Karpas-422 (cell line): ENCODE measurements at places on chromosomes 4 and X. TPM values are rescaled to one million over a fixed set of nuclear protein-coding genes. Genes with fewer than 3 reads are reported as not detected.

The CLNK gene
- not detected in 2 replicates for total RNA-seq

The CFP gene
- total RNA-seq = 0.11 and 0.54 TPM in 2 replicates

The VCX3B gene
- total RNA-seq = not detected in 2 replicates

The KDR gene
- total RNA-seq = not detected in 2 replicates

The GLUD2 gene
- total RNA-seq = 0.07 and 0.11 TPM in 2 replicates

The NPY2R gene
- total RNA-seq = not detected in 2 replicates

GRCh38 chr4:158644356-158644755, 27.3 kb downstream of the C4orf46 start:
- no peak overlapping the region for H3K4me3 ChIP-seq
- H3K4me1 ChIP-seq = no peaks in the 10 kb centered on the region
- H3K27ac ChIP-seq = no peak overlapping the region
- H3K27me3 ChIP-seq = peaks cover 3% of the 10 kb centered on the region; the same call in 1 of the 2 replicates

- no peak overlapping the region for H3K4me3 ChIP-seq
- peak overlapping the region; percentile 87 for H3K27ac ChIP-seq
- H3K4me1 ChIP-seq = peaks cover 53% of the 10 kb centered on the region
Measured at GRCh38 chr4:112277705-112278448, 7.8 kb downstream of the TIFA start.

DNA sequence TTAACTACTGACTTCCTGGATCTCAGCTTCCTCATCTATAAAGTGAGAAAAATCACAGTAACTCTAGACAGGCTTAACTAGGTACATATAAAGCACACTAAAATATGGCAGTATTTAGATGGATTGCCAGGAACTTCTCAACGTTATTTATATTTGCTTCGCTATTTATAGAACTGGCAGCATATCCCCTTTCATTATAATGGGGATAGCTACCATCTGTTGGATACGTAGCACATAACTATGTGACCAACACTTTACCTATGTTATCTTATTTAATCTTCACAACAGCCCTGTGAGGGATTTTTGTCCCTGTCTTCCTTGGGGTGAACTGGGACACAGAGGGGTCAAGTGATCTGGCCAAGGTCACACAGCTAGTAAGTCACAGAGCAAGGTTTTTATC, 64.6 kb downstream of the ENPEP start:
- no peaks in the 10 kb centered on the region for H3K27me3 ChIP-seq
- H3K4me3 ChIP-seq = no peak overlapping the region
- no peaks in the 10 kb centered on the region for H3K36me3 ChIP-seq
- H3K27ac ChIP-seq = no peak overlapping the region
- no peak for DNase-seq

GRCh38 chrX:38211891-38212635, 8.6 kb downstream of the SRPX start:
- no peak overlapping the region for H3K4me3 ChIP-seq
- no peak overlapping the region for H3K27ac ChIP-seq
- no peaks in the 10 kb centered on the region for H3K36me3 ChIP-seq
- H3K4me1 ChIP-seq = no peaks in the 10 kb centered on the region
- no peaks in the 10 kb centered on the region for H3K27me3 ChIP-seq
- no peak for DNase-seq

- H3K27me3 ChIP-seq = no peaks in the 10 kb centered on the region
- H3K36me3 ChIP-seq = peaks cover 4% of the 10 kb centered on the region; the same call in 1 of the 2 replicates
- peak overlapping the region; percentile 73 for H3K27ac ChIP-seq
- peak; percentile 93 for DNase-seq
- peak overlapping the region; percentile 38; the same call in 1 of the 2 replicates for H3K4me3 ChIP-seq
Measured at GRCh38 chrX:153726286-153727122, 1.8 kb downstream of the ABCD1 start.

- no peak overlapping the region for H3K27ac ChIP-seq
- H3K27me3 ChIP-seq = no peaks in the 10 kb centered on the region
- H3K36me3 ChIP-seq = no peaks in the 10 kb centered on the region
- DNase-seq = peak; percentile 63
Measured at GRCh38 chrX:95762716-95763115, 921.9 kb upstream of the DIAPH2 start.

DNA sequence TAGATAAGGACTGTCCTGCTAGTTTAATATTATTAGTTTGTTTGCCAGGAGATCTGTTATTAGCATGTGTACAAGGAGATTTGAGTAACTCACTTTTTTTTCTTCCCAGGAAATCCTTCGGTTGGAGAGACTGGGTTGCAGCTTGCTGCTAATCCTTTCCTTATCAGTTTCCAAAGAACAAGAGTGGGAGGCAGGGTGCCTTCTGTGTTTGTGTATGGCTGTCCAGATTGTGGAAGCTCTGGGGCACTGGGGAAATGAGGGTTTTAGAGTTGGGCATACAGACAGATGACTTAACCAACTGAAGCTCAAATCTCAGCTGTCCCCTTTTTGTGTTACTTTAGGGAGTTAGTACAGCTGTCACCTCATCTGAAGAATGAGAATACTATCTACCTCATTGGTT, 12.6 kb upstream of the SUPT20HL1 start:
- no peak for DNase-seq
- no peaks in the 10 kb centered on the region for H3K27me3 ChIP-seq
- H3K4me3 ChIP-seq = no peak overlapping the region
